ENCODE measurements at places on chromosomes 7 and 10.

DNA sequence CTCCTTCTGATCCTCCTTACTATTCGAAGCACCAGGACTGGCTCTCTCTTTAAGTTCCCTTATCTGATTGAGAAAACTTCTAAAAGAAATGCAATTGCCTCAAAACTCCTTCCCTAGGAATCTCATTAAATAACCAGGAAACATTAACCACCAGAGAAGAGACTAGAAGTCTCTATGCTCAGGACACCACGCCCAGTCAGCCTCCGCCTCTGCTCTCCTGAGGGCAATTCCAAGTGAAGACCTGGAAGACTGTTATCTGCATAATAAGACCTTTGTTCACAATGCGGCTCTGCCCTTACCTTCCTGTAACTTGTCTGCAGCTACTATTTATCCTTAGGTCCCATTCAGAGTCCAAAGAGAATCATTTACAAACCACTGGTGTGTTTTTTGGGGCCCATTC lies 78.8 kb downstream of the ELMO1 start:
- DNase-seq: no peak

DNA sequence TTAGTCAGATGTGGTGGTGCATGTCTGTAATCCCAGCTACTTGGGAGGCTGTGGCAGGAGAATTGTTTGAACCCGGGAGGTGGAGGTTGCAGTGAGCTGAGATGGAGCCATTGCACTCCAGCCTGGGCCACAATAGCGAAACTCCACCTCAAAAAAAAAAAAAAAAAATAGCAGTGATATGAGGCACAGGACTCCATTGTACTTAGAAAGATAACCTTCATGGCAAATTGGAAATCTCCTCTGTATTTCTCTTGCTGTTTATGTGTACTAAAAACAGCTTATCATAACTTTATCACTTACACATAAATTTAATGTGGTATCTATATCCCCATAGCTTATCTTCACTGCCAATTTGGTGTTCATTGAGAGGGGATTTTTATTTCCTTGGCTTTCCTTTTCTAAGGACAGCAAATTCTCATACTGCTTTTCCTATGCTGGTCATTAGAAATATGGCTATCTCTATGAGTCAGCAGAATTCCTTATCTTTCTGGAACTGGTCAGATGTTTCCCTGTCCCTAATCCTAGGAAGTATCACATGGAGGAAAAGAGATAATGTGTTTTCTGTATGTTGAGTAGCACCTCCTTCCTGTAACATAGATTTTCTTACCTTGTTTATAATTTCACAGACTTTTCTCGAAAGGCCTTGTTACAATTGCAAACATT lies 40.6 kb upstream of the ZEB1 start:
- DNase-seq: no peak

GRCh38 chr7:92717623-92717992 lies 118.8 kb downstream of the CDK6 start:
- no peak for DNase-seq

GRCh38 chr10:49830846-49831245 lies 68.7 kb upstream of the OGDHL start:
- no peak for DNase-seq

DNA sequence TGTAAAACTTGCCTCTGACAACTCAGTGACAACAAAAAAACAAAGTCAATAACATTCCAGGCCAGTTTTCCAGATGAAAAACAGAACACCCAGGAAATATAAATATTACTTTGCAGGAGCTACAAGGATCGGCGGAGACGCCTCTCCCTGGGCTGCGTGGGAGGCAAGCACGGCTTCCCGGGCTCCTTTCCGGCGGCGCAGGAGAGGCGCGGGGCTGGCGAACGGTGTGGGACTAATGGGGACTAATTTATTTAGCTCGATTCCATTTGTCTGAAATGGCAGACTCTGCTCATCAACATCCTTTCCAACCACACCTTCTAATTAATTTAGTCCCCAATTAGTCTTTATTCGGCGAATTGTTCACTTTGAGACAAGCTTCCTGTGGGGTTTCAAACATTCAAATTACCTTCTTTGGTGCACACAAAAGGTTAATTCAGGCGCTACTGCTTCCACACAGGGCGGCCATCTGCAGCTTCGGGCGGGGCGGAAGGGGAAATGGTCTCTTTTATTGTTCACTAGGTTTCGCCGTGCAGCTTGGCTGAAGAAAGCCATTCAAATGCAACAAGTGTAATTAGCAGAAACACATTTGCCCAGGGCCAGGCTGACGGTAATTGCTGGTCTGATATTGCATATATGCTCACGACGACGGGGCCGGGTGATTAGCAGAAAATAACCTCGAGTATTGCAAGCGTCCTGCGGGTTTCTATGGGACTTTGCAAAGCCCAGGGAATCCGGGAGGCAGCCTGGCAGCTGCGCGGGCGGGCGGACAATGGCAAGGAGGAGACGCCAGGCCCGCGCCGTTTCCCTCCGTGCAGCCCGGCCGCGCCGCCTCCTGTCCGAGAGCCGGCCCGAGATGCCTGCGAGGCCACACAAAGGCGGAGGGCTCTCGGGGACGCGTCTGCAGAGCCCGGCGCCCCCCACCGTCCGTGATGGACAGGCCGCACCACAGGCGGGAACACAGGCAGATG lies 270.1 kb downstream of the PTPRN2 start:
- DNase-seq: no peak

GRCh38 chr7:135211179-135211945 lies at the start of gene WDR91:
Gene WDR91, minus strand, starts transcription at chr7:135211526. Its CDS starts 24 bp downstream, at chr7:135211502.
- peak; percentile 91 for DNase-seq

DNA sequence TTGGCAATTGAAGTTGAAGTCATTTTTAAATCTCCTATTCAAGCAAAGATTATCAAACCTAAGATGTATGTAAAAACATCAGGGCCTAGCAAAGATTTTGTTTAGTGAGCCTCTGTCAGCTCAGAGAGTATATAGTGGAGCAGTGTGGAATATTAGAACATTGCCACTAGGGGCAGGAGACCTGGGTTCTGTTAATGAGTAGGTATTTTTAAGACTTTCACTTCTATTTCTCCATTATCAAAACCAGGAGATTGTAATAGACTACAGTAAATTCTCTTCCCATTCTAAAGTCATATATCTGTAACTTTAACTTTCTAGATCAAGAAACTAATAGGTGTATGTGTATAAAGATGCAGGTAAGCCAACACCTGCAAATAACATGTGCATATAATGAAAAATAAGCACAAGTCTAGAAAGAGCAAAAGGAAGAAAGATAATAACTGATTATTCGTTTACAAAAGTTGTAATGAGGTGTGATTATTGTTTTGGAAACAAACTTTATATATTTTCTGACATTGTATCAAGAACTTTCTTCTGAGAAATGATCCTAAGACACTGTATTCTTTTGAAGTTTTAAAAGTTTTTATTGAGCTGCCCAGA lies 64.4 kb downstream of the KCND2 start:
- DNase-seq: no peak

DNA sequence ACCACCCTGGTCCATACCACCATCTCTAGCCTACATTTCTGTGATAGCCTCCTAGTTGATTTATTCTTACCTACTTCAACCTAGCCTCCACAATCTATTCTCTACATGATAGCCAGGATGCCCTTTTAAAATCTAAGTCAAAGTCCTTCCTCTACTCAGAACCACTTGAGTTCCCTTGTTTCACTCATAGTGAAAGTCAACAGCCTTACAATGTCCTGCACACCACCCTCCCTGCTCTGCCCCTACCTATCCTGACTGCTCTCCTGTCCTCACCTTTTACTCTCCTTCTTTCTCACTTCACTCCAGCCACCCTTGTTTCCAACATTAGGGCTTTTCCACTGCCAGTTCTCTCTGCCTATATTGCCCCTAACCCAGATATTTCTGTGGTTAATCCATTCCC lies 146.7 kb downstream of the GRM3 start:
- no peak for DNase-seq

GRCh38 chr7:157276731-157277562 lies 59.9 kb upstream of the DNAJB6 start:
- no peak for DNase-seq

- no peak for DNase-seq
Observed at GRCh38 chr10:13773496-13774170, 186.9 kb downstream of the PRPF18 start.

DNA sequence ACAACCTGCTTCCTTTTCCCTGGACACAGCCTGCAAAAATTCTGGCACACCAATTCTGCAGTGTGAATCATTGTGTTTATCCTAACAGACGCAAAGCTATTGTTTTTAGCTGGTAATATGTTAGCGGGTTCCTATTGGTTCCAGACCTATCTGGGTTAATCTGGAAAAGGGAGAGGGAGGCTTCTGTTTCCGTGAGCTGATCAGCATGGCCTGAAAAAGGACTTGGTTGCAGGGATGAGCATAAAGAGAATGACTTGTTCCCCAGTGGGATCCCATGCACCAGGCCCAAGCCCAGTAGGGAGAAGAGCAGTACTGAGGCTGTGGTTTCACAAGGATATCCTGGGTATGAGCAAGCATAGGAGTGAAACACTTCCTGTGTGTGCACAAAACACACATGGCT lies 78.4 kb downstream of the PDE1C start:
- no peak for DNase-seq
